ENCODE measurements at places on chromosomes 6 and 20.

DNA sequence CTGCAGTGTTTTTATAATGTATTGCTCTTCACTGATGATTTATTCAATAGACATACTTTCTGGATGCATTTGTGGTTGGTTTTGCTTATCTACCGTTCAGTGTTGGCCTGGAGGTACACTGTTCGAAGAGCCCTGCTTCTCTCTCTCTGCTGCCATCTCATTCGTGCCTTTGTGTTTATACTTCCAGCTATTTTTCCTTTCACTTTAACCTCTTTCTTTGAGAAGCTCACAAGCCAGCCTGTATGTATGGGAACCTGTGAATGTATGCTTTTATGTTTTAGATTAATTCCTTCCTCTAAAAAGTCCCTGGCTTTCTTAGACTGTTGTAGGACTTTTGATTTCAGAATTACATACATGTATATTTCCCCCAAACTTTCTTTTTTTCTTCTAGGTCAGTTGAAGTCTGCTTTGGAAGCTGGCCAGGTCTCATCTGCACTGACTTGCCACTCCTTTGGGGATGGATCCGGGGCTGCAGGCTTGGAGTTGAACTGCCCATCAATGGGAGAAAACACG, 83.0 kb downstream of the SCAND1 start:
- no peak for DNase-seq

DNA sequence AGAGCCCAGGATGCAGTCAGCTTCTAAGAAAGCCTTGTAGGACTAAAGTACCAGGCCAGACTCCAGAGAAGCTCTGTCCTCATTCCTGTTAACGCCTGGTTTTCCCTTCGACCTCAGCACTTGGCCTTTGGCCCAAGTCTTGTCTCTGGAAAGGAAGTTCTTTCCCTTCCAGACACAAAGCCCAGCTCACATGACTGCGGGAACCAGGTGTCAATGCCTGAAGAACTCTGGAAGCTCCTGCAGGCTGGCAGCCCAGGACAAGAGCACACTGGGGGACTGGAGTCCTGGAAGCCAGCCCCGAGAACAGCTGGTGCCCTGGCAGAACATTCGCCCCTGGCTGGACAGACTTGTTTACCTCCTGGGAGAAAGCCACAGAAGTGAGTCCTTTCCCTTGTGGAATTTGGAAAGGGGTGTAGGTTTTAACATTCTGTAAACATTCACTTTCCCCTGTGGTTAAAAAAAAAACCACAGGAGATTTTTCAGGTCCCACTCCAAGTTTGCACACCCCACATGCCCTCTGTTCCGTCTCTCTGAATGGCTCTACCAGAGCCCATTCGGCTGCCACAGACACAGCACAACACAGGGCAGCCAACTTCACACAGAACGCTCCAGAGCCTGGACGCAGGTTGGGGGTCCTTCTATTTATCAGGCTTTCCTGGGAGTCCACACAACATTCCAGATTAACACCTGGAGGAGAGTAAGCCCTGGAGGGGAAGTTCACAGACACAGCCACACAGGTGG, 18.1 kb downstream of the ACSS1 start:
- DNase-seq: no peak

- DNase-seq: no peak
Observed at GRCh38 chr6:104613416-104614001, 246.2 kb downstream of the HACE1 start.

DNA sequence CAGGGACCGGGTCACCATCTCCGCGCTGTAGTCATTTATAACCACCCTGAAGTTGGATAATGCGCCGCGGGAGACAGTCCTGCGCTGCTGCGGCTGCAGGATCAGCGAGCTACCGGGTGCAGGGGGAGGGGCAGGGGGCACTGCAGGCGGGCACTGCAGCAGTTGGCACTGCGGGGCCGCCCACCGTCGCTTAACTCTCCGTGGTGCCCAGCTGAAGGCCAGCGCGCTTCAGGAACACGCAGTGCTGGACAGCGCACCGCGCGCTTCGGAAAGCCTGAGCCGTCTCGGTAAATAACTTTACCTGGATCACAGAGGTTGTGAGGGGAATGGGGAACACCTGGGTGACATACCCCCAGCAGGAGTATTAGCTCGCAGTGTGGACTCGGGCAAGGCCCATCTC, 12.4 kb upstream of the LRFN2 start:
- peak; percentile 46 for DNase-seq

DNA sequence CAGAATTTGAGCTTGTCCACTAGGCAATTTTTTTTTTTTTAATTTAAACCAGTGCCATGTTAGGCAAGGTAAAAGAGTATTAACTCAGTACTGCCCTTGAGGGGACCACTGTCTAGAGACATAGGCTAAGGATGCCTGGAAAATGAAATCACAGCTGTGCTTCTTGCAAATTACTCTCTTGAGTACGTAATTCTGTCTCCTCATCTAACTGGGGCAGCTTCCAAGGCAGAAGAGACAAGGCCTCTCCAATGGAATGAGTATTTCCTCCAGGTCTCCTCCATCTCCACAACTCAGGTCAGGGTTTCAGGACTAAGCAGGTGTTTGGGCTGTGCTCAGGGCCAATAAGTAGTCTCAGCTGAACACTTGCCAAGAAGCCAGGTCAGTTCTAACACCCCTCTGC, 33.8 kb upstream of the MRPS10 start:
- DNase-seq: no peak

DNA sequence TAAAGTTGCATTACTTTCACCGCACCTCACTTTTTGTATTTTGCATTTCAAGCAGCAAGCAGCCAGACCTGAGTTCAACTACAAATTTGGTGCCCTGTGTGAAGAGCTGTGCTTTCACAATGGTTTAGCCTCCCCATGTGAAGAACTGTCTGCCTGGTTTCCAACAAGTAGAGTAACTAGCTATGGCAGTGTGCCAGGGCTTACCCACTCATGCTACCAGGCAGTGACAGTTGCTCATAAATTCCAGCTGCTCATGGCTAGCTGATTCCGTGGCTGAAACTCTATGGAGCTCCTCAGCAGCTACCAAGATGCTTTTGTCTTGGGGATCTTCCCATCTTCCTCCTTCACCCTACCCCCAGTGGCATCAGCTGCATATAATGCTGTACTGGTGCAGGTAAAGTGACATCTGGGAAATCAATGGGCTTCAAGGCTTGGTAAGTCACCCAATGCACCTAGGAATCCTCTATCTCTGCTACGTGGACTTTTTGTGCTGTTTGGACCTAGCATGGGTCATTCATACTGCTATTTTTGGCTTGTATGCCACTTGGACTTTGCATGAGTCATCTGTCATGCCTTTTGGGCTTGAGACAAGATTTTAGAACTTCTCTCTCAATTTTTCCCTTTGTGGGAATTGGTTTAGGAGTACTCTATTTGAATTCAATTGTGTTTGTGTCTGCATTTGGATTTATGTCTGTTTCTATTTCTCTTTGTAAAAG, 176.5 kb upstream of the GJE1 start:
- DNase-seq: no peak

DNA sequence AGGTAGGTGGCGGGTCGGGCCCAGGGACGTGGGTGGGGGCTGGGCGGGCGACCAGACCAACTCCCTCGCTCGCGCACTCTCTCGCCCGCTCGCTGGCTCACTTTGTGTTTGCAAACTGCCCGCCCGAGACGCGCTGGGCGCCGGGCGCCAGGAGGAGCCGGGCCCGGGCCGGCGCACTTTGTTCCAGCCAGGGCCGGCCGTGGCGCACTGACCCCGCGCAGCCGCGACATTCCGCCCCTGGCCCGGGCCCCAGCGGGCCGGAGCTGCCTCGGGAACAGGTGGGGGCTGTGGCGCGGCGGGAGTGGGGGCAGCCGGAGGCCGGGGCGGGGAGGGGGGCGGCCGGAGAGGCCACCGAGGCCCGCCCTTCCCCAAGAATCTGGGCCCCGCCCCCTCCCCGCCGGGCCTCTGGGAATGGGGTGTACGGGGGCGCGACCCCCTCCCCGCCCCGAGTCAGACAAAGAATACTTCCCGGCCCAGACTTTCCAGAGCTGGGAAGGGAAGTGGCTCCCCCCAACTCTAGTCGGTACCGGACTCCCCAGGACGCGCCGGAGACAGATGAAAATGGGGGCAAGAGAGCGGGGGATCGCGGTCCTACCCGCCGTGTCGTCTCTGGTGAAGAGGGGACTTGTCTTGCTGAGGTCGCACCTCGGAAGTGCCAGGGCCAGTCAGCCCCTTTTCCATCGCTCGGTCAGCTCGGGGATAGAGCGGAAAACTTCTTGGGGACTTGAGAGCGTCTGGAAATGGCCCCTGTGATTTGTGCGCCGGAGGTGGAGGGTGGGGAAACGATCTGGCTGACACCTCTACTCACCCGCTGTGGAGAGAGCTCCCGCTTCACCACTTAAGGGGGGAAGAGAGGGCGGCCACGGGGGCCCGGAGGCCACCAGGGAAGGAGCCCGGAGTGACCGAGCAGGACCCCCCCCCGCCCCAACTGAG, 951 bp downstream of the FOXP4 start:
- no peak for DNase-seq

DNA sequence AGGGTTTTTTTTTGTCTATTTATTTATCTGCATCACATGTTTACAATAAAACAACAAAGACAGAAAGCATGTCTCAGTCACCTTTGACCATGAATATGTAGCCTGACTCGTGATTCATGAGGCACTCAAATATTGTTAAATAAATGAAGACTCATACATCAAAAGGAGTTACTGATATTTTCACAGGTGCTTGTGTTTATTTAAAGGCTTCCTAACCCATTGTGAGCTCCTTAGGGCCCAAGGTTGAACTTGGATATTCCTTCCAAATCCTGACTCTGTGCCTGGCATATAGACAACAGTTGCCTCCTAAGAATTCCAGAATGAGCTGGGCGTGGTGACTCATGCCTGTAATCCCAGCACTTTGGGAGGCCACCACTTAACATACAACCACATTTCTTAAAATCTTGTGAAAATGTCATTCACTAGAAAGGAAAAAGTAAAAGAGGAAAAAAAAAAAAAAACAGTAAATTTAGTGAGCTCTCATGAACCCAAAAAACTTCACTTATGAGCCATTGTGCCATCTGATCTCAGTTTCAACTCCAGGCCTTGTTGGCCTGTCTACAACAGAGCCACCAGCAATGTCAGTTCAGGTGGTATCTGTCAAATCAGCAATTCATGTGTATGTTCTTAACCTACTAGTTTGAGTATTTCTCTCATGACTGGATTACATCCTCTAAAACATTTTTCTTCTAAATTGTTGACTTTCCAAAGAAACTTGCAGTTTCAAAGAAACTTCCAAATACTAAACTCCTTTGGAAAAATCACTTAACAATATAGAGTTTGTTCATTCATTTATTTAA, 162.7 kb upstream of the MARCKS start:
- no peak for DNase-seq

- DNase-seq: no peak
Observed at GRCh38 chr6:11298651-11299420, 66.4 kb upstream of the NEDD9 start.

GRCh38 chr6:81487489-81487888, 265.0 kb downstream of the TENT5A start:
- no peak for DNase-seq

GRCh38 chr6:132143258-132143657, 192.1 kb upstream of the CCN2 start:
- no peak for DNase-seq

DNA sequence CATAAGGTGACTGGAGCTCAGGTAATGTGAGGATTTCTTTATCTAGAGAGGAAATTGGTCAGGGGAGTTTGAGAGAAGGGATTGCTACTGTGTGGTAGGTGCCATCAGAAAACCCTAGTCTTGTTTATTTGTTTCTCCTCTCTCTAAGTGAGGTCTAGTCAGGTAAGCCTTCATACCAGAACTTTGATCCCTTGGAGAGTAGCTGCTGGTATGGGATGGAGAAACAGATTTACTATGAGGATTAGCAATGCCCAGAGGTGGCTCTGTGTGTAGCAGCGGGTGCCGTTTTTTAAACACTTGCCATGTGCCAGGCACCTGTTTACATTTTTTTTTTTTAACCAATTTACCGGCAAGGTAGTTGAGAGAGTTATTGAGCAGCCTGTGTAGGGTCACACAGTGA, 19.5 kb downstream of the CMTR1 start:
- DNase-seq: no peak

All from right renal pelvis (tissue), 4 donors.